ENCODE measurements at places on chromosomes 7 and 10. TPM values are rescaled to one million over a fixed set of nuclear protein-coding genes. Genes with fewer than 3 reads are reported as not detected.
A peak's percentile ranks its signal among the peaks of the same experiment; 100 is the strongest.

- DNase-seq, result no peak
Measured at GRCh38 chr7:131767591-131767990, 211.2 kb upstream of the PODXL start.

- DNase-seq, result no peak
Measured at GRCh38 chr7:2282185-2282751, 32.0 kb downstream of the SNX8 start.

DNA sequence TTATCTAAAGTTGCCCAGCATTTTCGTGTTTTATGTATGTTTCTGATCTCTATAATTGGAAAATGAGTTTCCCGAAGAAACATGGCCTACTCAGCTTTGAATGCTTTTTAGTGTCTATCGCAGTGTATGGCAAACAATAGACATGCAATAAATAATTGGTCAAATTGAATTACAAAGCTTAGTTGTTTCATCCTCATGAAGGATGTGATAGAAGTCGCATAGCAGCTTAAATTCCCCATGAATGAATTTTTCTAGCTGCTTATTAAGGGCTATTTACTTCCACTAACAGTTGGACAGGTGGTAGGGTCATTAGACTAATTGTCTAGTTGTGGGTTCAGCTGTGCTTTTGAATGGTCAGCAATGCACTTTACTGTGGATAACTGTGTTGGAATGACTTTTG, 467.3 kb upstream of the MBL2 start:
- no peak for DNase-seq

DNA sequence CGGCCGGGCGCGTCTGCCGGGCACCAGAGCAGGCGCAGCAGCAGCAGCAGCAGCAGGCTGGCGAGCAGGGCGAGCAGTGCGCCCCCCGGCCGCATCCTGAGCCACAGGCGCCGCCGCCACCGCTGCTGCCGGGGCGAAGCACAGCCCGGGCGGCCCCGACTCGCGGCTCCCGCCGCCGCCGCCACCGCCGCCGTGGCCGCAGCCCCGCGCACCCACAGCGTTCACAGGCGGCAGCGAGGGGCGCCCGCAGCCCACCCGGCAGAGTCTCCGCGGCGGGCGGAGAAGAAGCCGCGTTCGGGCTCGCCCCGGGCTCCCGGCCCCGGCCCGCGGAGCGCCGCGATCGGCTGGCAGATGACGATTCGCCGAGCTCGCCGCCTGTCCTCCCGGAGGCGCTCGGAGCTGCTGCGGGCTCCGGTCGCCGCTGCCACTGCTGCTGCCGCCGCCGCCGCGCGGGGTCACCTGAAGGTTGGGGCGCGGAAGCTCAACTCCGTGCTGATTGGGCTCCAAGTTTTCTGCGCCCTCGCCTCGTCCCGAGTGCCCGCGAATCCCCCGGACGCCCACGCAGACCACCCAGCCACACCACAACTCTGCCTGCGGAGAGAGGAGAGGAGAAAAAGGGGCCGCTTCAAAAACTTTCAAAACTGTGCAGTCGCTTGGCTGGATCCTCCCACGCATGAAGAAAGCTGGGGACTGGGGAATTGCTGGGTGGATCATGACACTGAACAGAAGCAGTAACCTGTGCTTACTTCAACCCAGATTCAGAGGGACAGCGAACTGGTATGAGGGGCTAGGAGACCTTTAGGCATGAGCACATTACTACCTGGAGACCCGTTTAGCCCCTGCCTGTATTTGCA, at the start of gene ST8SIA6:
Gene ST8SIA6, minus strand, starts transcription at position 435 of the 854 bp plus-strand sequence. Its CDS starts 340 bp downstream, at position 95.
- DNase-seq, result peak; percentile 79

- DNase-seq, result no peak
Measured at GRCh38 chr7:86644282-86645224, 844 bp downstream of the GRM3 start.

- no peak for DNase-seq
Measured at GRCh38 chr10:88598055-88598454, 11.5 kb downstream of the LIPJ start.

GRCh38 chr7:86664991-86665390, 21.3 kb downstream of the GRM3 start:
- no peak for DNase-seq

- no peak for DNase-seq
Measured at GRCh38 chr10:43234471-43235041, 32.3 kb downstream of the RASGEF1A start.

DNA sequence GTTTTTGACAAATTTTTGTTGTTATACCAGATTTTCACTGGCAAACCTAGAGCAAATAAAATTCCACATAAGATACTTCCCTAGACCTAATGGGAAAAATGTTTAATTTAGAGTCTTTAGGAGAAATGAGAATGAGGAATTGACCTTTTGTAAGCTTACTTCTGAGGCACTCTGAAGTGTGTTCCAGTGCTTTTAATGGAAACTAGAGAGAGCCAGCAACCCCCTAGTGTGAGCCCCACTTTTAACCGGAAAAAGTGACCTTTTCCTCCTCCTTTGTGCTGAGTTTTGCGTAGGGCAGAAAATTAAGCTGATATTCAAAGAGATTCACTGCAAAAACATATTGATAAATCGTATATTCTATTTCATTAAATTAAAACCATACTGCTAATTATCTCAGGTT, 5.2 kb downstream of the IKZF1 start:
- no peak for DNase-seq

DNA sequence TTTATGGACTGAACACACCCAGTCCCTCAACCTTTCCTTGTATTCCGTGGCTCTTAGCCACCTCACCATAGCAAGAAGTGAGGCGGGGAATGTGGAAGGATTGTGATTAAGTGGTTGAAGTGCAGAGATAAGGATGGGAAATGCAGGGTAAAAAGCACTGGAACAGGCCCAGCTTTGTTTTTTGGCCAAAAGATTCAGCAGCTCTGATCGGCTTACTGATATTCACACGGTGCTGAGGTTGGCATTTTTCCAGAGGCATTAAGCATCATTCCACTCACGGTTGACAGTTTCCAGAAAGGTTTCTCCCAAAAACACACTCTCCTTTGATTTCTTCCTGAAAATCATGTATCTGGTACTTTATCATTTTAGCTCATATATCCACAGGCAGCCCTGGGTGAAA, 544.2 kb downstream of the CNTNAP2 start:
- no peak for DNase-seq

DNA sequence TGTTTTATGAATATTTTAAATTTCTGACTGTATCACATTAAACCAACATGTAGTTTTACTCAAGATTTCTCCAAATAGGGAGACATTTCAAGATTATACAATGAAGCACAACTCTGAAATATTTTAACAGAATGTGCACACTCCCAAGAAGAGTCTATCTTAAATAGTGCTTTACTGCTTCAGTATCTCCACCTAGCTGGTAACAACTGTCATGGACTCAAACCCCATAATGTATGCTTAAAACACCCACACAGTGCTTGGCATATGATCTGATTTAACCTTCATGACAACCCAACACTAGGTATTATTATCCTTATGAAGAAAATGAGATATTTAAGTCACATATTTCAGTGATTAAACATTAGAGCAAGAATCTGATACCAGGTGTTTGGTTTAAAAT, 45.9 kb downstream of the ASZ1 start:
- DNase-seq, result no peak

DNA sequence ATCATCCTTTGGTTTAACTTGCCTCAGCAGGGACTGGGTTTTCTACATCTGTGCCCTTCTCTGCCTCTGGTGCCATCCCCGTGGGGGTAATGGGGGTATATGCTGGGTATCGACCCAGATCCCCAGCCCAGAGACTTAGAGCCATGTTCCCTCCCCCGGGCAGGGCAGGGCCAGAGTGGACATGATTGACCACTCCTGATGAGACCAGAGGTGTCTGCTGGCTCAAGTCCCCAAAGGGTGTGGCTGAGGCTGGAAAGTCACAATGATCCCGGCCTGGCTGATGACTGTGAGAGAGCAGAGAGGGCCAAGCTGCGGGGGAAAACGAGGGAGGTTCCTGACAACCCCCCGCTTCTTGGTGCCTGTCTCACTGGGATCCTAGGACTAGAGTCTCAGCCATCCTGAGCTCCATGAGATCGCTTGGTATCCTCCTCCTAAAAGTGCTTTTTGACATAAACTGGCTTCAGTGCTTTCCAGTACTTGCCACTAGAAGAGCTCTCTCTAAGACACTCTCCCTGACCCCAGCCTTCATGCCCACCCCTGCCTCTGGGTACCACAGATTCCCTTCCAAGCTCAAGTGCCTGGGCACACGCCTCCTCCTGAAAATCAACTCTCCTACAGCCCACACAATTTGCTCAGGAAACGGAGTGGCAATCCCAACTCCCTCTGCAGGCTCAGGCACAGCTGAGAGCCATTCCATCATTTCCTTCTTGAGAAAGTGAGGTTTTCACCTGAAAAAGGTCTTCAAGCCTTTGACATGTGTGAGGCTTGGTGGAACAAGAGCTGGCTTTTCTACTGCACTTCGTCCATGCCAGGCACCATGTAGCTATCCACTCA, 33.9 kb downstream of the DRGX start:
- DNase-seq, result no peak

GRCh38 chr7:33776788-33777187, 128.6 kb upstream of the BMPER start:
- no peak for DNase-seq

DNA sequence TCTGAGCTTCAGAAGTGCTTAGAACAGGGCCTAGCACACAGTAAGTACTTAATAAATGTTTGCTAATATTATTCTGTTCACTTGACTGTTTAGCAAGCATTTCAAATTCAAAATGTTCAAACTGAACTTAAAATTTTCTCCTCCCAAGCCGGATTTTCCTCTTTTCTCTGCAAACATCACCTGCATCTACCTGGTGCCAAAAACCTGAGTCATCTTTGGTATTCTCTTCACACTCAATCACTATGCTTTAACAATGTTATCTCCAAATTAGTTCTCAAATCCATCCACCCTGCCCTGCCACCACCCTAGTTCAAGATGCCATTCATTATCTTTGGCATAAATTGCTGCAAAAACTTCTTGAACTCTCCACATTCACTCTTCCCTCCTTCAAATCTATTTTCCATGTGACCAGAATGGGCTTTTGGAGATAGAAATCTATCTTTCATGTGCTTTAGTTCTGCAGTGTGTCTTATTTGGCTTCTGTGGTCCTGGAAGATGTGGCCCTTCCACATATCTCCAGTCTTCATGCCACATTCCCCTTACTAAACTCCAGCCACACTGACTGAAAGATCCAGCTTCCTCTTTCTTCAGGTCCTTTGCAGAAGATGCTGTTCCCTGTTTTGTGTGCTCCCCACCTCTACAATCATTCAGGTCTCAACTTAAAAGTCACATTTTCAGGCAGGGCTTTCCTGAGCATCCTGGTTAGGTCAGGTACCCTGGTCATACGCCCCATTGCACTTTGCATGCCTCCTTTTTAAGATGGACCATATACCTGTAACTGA, 2.0 kb downstream of the GGCT start:
- no peak for DNase-seq

DNA sequence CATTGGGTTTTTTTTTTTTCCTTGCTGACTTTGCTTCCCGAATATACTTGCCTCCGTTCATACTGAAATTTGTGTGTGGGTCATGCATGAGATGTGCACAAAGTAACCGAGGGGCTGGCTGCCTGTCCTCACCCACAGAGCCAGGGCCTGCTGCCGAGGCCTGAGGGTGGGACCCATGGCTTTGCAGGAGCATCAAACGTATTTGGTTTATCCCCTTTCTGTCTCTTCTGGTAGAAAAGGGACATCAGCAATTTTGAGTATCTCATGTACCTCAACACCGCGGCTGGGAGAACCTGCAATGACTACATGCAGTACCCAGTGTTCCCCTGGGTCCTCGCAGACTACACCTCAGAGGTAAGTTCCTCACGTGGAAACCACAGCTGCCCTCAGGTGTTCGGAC, 3.5 kb upstream of the LRRC18 start:
- no peak for DNase-seq

DNA sequence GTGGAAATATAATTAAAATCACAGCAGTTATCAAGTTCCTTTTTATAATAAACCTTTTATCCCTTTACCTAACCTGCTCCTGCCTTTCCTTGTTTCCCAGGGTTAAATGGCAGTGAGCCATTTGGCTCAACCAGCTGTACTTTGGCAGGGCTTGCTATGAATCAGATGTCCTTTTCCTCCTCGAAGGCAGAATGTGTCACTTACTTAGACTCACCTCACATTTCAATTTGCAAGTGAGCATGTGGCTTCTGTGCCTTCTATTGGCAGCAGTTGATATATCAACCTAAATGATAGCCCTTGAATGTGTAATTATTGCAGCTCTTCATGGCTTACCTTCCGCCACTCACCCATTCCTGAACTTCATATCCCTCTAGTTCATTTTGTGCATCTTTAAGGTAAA, 301.7 kb downstream of the CSTF2T start:
- peak; percentile 74 for DNase-seq

DNA sequence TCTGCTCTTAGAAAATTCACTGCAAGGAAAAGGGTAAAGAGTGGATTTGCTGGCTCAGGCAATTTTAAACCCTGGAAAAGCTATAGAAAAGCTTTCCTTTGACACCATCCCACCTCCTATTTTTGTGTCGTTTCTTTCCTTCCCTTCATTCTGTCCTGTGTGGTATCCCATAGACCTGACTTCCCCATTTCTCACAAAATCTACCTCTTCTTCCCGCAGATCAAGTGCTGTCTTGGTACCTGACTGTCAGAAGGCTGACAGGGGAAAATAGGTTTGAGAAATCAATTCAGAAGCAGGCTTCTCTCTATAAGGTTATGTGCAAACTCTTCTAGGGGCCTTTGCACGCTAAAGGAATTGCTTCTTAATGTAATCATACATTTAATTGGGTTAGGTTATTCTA, 98.9 kb downstream of the MTPN start:
- no peak for DNase-seq

DNA sequence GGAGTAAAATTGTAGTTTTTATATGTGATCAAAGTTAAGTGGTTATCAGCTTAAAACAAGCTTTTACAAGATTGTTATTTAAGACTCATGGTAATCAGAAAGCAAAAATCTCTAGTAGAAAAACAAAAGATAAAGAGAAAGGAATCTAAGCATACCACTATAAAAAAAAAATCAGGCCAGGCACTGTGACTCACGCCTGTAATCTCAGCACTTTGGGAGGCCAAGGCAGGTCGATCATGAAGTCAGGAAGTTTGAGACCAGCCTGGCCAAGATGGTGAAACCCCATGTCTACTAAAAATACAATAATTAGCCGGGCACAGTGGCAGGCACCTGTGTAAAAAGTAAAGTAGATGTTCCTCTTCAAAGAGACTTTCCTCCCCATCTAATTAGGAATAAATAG, 265.9 kb upstream of the NRP1 start:
- DNase-seq, result no peak

GRCh38 chr10:66038623-66039022, 887.2 kb upstream of the LRRTM3 start:
- no peak for DNase-seq

- DNase-seq, result no peak
Measured at GRCh38 chr7:30363778-30364563, 79.6 kb downstream of the ZNRF2 start.

- no peak for DNase-seq
Measured at GRCh38 chr7:55521917-55522902, 50.1 kb downstream of the VOPP1 start.

The VWDE gene
- total RNA-seq, result under 0.01 TPM

The HKDC1 gene
- not detected for total RNA-seq

The ODAD2 gene
- 0.60 TPM for total RNA-seq

The RELN gene
- 1,451 TPM for total RNA-seq

The MUC12 gene
- total RNA-seq, result not detected

The ZPBP gene
- not detected for total RNA-seq

The RBP4 gene
- not detected for total RNA-seq

The UPK3B gene
- total RNA-seq, result under 0.01 TPM

The LRRC18 gene
- not detected for total RNA-seq

The VGF gene
- total RNA-seq, result not detected

The ZNF727 gene
- total RNA-seq, result 0.60 TPM

The MLXIPL gene
- total RNA-seq, result not detected

The IL2RA gene
- total RNA-seq, result not detected

The ADAMTS14 gene
- not detected for total RNA-seq

The RAB18 gene
- 41.1 TPM for total RNA-seq

The WEE2 gene
- under 0.01 TPM for total RNA-seq

The WNT16 gene
- not detected for total RNA-seq

The ITGA8 gene
- 1.5 TPM for total RNA-seq

All from lung microvascular endothelial cell (primary cell).